ENCODE measurements at places on chromosomes 3 and 15.

GRCh38 chr3:76940181-76940770 lies 99.6 kb upstream of the ROBO2 start:
- DNase-seq = no peak

DNA sequence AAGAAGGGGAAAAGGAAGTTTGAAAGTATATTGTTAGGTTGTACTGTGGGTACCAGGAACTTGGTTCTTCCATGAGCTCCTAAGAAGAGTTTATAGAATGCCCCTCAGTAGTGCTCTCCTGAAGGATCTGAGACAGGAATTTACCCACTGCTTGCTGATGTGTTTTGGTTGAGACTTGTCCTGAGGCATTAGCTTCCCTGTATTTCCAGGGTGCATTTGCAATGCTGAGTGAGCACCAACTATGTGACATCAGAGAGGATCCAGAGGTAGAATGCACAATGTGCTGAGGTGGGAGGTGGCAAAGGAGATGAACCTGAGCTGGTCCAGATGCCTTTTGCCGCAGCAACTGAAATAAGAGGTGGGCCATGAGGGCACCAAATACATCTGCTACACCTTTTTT lies 64.3 kb upstream of the LRRC3B start:
- no peak for DNase-seq

- DNase-seq = peak; percentile 33
These were observed 37.5 kb downstream of the CD86 start for GRCh38 chr3:122092460-122093165.

DNA sequence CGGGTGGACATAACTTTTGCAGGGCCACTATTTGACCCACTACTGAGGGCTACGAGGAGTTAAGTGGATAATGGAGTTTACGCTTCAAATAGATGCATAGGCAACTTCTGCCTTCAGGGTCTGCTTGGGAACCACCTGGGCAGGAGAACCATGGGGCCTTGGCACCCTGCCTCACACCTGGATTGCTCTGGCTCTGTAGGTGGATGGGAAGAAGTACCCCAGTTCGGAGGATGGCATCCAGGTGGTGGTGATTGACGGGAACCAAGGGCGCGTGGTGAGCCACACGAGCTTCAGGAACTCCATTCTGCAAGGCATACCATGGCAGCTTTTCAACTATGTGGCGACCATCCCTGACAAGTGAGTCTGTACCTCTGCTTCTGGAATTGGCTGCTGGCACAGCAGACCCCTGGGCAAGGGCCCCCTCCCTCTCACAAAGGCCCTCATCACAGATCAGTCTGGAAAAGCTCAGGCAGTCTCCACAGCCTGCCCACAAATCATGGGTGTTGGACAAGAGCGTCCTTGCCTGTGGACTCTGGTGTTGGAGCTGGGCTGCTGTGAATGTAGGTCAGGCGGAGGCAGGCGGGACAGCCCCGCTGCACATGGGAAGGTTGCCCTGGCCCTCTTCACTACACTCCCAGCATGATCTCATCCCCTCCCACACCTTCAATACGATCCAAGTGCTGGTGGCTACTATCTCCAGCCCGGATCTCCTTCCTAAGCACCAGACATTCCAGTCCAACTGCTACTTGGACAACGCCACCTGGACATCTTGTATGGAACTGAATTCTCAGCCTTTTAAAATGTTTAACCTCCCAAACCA lies 46.7 kb downstream of the MESD start:
- DNase-seq = no peak

DNA sequence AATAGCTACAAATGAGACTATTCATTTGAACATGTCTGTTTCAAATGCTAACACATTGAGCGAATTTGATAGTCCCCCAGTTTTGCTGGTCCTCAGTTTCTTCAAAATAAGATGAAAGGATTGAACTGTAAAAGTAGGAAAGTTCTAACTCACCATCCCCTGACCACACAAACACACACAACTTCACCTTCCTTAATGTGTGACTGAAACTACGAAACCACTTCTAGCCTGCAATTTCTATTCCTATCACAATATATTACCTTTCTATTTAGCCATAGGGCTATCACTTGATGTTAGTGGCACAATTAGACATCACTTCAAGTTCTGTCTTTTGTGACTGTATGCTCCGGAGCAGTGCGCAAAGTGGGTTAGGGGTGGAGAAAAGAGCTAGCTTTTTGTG lies 14.9 kb downstream of the BTLA start:
- no peak for DNase-seq

DNA sequence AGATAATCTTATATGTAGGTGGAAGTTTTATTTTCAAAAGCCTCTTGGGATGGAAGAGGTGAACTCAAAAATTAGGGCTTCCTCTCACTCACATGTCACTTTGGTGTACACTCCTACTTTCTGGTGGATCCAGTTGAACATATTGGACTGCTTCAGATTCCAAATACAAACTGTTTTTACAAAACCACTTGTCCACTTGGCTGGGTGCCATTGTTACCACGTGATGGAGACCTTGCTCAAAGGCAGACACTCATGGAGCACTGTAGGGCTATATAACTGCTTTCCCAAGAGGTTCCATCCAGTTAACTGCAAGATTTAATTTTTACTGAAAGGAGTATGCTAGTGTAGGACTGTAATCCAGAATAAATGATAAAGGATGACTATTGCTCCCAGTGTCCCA lies 307.0 kb downstream of the EPHA6 start:
- DNase-seq = no peak

DNA sequence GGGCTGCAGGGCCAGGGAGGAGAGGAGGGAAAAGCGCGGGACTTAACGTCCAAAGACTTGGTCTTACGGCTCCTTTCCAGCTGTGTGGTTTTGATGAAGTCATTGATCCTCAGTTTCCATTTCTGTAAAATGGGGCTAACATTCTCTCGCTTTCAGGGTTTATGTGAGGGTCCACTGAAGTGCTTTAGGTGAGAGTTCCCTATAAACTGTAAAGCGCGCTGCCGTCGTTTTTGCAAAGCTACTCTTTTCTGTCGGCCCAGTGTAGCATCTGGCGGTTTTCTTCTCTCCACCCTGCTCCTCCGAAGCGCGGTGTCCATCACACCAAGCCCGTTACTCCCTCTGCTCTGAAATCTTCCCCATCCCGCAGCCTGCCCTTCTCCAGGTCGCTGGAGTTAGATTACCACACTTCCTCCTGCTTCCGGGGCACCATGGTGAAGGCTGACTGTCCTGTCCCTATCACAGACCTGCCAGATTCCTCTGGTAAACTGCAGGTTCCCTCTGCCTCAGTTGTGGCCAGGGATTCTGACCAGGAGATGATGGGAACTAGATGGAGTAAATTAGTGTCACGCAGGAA lies 702 bp upstream of the DNAJC17 start:
- DNase-seq = no peak

- DNase-seq = peak; percentile 20
These were observed 6.4 kb downstream of the CELSR3 start for GRCh38 chr3:48656061-48656840.

- DNase-seq = no peak
These were observed 47.2 kb upstream of the KY start for GRCh38 chr3:134697830-134698689.
